NCI-H345 (cell line): ENCODE measurements at places on chromosomes 6 and 20.

GRCh38 chr20:24985802-24986201 is 6.7 kb downstream of the APMAP start:
- no peak for DNase-seq

DNA sequence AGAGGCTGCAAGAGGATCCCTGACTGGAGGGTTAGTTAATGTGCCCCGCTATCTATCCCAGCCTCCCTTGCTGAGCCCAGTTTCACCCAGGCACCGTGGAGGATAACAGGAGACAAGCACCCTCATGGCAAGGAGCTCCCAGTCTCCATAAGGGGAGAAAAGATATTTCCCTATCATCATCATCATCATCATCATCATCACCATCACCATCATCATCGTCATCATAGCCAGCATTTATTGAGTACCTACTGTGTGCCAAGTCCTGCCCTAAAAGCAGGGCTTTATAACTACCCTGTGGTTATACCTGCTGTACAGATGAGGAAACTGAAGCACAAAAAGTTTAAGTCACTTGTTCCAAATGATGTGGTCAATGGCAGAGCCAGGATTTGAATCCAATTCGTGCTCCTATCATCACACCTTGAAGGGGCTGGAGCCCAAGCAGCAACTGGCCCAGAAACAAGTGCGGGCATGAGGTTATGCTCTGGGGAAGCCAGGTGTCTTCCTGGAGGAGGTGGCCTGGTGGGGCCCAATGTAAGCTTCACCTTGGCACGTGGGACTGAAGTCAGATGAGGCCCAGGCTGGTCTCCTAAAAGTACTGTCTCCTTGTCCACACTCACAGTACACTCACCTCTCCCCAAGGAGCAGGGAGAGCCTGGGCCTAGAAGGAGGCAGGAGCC is 10.0 kb downstream of the GLP1R start:
- no peak for DNase-seq

- no peak for DNase-seq
Measured at GRCh38 chr6:26309731-26310142, 55.3 kb upstream of the BTN3A2 start.

DNA sequence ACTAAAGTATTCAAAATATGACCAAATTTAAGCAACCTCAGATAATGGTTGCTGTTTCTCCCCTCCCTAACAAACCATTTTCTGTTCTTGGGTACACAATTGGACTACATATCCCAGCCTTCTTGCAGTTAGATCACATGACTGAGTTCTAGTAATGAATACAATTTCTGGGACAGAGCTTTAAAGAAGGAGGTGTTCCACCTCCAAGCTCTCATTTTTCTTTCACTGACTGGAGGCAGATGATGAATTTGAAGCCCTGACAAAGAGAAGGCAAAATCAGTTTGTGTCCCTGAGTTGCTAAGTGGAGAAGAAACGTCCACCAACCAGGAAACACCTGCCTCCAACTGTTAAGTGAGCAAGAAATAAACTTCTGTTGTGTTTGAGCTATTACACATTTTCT is 117.2 kb downstream of the LCA5 start:
- DNase-seq = peak; percentile 51

DNA sequence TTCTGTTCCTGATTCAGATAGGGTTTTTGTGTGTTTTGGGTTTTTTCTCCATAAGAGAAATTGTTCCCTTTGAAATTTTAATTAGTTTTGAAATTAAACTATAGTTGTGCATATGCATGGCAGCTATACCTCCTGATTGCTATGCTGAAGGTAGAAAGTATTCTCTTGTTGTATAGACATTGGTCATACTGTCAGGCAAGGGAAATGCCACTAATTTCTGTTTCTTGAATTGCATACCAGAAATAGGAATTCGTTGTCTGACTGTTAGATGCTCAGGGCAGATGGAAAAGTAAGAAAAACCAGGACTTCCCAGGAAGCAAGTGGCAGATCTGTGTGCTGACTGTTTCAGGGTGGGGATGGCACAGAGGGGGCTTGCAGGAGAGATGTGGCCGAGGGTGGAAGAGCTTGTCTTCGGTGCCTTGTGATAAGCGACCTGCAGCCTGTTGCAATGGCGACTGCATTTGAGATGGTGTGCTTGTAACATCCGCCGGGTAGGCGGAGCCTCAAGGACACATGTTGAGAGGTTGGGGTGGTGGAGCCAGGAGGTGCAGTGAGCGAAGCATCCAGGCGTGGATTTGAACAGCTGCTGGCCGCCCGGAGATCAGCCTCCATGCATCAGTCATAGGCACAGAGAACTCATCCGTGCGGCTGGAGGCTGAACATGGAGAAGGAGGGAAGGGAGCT is 42.8 kb downstream of the RREB1 start:
- peak; percentile 68 for DNase-seq

GRCh38 chr6:152984513-152984872 is 1.7 kb upstream of the FBXO5 start:
- peak; percentile 19 for DNase-seq

- DNase-seq = no peak
Measured at GRCh38 chr20:33832103-33832804, 21.1 kb downstream of the CHMP4B start.

DNA sequence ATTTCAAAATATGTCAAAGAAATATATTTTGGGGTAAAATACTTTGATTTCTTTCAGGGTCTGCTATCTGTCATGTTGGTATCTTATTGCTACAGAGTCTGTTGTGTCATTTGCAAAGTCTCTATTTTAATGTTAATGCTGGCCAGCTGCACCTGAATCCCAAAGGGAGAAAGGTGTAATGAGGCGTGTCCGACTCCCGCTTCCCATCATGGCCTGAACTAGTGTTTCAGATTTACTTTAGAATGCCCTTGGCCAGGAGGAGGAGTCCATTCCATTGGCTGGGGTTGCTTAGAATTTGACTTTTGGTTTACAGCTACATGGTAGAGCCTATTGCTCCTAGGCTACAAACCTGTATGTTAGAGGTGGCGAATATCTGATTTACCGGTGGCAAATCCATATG is 69.3 kb downstream of the FAM50B start:
- DNase-seq = peak; percentile 61

DNA sequence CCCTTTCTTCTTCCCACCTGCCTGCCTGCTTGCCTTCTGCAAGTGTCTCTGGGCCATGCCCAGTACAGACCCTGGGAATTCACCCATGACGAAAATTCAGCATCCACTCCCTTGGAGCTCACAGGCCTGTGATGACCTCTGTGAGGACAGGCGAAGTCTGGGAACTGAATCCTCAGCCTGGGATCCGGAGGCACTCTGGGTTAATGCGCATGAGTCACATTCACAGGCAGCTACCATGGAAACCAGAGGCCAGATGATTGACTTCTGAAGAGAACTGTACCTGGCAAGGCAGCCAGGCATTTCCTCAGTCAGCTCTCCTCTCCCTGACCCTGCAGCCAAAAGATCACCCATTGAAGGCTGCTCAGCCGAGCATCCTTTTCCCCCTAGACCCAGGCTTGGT is 41.0 kb downstream of the SLC9A8 start:
- DNase-seq = no peak

DNA sequence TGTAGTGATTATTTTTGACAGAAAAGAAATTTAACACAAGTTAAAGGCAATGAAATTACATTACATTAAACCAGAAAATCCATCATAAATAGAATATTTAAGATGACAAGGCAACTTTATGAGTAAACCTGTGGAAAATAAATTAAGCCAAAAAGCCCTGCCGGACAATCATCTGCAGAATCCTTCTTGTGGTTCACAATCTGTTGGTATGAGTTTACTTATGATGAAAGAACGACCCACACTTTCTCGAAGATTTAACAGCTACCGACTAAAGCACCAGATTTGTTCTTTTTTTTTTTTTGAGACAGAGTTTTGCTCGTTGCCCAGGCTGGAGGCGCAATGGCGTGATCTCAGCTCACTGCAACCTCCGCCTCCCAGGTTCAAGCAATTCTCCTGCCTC is 21.4 kb downstream of the HDAC2 start:
- no peak for DNase-seq

DNA sequence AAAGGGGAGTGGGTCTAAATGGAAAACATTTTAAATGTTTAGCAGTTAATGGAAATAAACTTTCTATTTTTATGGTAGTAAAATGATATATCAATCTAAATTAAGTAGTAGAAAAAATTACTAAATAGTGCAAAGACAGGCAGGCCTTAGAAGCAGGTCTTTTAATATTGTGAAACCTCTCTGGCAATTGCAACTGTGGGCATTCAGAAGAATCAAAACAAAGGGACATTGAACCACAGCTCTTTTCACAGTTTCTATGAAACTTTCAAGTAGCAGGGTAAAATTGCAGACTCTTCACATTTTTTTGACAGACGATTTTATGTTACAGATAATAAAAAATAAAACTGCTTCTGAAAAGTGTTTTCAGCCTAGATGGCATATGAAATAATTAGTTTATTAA is 533.7 kb downstream of the BCKDHB start:
- DNase-seq = no peak

- no peak for DNase-seq
Measured at GRCh38 chr20:4673371-4674001, 48.2 kb upstream of the PRND start.

GRCh38 chr6:119768201-119768600 is 418.6 kb upstream of the MAN1A1 start:
- DNase-seq = no peak

GRCh38 chr6:118770835-118771234 is 119.4 kb upstream of the CEP85L start:
- no peak for DNase-seq

DNA sequence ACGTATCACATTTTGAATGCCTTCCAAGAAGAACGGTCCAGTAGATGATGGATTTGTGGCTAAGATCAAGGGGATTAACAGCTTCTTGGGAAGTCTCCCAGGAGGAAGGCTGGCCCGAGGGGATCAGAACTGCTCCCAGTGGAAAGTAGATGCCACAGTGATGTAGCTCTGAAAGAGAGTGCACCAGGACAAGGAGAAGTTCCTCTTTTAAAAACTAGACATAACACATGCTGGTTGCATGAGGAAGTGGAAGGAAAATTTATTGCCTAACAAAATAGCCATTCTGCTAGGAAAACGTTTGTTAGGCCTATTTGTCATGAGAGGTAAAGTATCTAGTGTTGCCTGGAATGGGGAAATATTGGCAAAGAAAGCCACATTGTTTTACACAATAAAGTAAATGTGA is 87.8 kb downstream of the CDH26 start:
- no peak for DNase-seq

- DNase-seq = peak; percentile 1
Measured at GRCh38 chr6:63307581-63308246, 12.1 kb downstream of the LGSN start.

DNA sequence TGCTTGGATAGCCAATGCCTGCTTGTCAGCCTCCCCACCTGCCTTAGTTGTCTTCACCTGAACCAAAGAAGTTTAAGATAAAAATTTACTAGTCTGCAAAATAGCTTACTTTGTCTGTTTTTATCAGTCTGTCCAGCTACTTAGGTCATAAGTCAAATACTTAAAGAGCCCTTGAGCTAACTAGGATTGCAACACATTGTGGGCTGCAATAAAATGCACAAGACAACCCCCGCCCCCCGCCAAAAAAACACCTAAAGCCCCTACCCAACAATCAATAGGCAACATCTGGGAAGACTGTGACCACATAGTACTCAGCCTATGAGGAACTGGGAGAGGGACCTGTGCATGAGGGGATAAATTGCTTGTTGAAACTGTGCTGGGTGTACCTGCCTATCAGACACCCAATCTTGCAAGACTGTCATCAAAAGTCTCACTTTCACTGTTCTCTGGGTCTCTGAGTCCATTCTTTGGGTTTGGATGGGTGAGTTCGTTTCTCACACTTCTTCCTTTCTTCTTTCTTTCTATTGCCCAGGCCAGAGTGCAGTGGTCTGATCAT is 27.3 kb upstream of the ABCC10 start:
- no peak for DNase-seq

- DNase-seq = peak; percentile 66
Measured at GRCh38 chr20:50191065-50191543, 474 bp downstream of the CEBPB start.

DNA sequence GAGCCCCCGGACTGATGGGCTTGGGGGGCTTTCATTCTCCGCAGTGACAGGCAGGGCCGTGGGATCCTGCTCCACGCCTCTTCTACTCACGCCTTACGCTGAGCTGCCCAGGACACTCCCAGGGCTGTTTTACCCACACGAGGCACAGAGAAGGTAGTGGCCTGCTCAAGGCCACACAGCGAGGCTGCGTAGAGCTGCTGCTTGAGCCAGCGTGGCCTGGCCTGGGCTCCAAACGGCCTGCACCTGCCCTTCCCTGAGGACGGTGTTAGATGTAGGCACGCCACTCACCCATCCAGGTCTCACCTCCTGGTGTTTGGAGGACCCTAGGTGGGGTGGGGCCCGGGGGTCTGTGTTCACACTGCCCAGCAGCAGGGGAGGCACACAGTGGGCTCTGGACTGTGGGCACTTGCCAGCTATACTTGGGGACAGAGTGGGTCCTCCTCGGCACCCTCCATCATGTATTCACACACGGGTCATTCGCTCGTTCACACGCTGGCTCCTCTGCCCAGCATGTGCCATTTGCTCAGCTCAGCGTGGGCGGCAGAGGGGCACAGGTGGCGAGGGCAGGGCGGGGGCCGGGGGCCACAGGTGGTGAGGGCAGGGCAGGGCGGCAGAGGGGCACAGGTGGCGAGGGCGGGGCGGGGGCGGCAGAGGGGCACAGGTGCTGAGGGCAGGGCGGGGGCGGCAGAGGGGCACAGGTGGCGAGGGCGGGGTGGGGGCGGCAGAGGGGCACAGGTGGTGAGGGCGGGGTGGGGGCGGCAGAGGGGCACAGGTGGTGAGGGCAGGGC is 18.4 kb upstream of the RBBP8NL start:
- no peak for DNase-seq

- no peak for DNase-seq
Measured at GRCh38 chr20:32454164-32455145, 96.3 kb downstream of the ASXL1 start.

- DNase-seq = no peak
Measured at GRCh38 chr6:79117752-79118151, 39.7 kb upstream of the PHIP start.

DNA sequence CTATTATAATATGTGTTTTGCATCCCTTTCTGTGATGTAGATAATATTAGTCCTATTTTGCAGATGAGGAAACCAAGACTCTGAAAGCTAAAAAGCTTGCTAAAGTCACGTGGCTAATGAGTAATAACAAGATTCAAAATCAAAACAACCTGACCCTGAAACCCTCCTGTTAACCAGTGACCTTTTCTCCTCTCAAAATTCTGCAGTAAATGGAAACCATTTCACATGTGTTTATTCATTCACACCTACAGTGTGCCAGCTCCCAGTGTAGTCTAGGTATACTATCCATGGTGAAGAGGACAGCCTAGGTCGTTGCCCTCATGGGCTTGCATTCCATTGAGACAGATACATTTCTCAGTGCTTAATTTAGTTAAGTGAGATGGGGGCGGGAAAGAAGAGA is 30.6 kb upstream of the PHACTR2 start:
- no peak for DNase-seq

DNA sequence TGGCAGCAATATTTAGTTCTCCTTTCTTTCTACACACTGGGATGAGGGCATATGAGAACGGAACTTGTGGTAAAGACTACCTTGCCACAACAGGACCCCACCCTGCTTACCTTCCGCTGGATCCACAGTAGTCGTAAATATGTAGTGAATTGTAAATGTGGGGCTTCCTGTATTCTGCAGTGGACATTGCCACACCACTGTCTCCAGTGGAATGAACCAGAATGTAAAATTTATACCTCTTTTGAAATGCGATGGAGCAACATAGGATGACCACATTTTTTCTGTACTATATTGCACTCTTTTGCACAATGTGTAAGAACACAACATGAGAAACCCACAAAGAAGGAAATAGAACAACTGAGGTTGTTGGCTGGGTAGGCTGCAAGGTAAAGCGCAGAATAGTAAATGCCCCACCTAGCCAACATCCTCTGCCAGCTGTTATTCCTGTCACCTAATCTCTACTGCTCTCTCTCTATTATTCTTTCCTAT is 16.1 kb upstream of the RIPOR2 start:
- no peak for DNase-seq

GRCh38 chr20:18307301-18307700 is 19.0 kb downstream of the ZNF133 start:
- DNase-seq = no peak
